Lung (tissue), 17 donors: ENCODE measurements at places on chromosomes 6 and 20. TPM values are rescaled to one million over a fixed set of nuclear protein-coding genes. Genes with fewer than 3 reads are reported as not detected.

The BTNL2 gene
- not detected for polyA plus RNA-seq

The CAP2 gene
- 2.0 TPM for polyA plus RNA-seq

The BCAS4 gene
- polyA plus RNA-seq, result 4.3 TPM

The SPATA25 gene
- polyA plus RNA-seq, result 0.77 TPM

The STMN3 gene
- polyA plus RNA-seq, result 13.6 TPM

- H3K4me3 ChIP-seq, result no peak overlapping the region
- no peak for DNase-seq
- no peaks in the 10 kb centered on the region for H3K27me3 ChIP-seq
- H3K36me3 ChIP-seq, result no peaks in the 10 kb centered on the region
These were observed 242.9 kb downstream of the TBX18 start for GRCh38 chr6:84521511-84521910.

- H3K4me3 ChIP-seq, result no peak within 1 kb of the TSS
- no peaks in the 10 kb centered on the region for H3K4me1 ChIP-seq
These were observed at the start of gene NKAIN4 for GRCh38 chr20:63254232-63254605. NKAIN4 (minus strand) TSS chr20:63254463; CDS start chr20:63254450, 13 bp downstream.

GRCh38 chr20:56422076-56422823 lies 10.2 kb downstream of the CASS4 start:
- peaks cover 9% of the 10 kb centered on the region for H3K4me1 ChIP-seq
- H3K36me3 ChIP-seq, result no peaks in the 10 kb centered on the region
- no peak overlapping the region for H3K4me3 ChIP-seq
- H3K27me3 ChIP-seq, result no peaks in the 10 kb centered on the region
- no peak overlapping the region for H3K27ac ChIP-seq

- H3K27me3 ChIP-seq, result no peaks in the 10 kb centered on the region
- no peak overlapping the region for H3K27ac ChIP-seq
- H3K4me3 ChIP-seq, result no peak overlapping the region
- H3K4me1 ChIP-seq, result peaks cover 2% of the 10 kb centered on the region
- no peaks in the 10 kb centered on the region for H3K36me3 ChIP-seq
These were observed 71.3 kb downstream of the DZANK1 start for GRCh38 chr20:18395544-18395943.

DNA sequence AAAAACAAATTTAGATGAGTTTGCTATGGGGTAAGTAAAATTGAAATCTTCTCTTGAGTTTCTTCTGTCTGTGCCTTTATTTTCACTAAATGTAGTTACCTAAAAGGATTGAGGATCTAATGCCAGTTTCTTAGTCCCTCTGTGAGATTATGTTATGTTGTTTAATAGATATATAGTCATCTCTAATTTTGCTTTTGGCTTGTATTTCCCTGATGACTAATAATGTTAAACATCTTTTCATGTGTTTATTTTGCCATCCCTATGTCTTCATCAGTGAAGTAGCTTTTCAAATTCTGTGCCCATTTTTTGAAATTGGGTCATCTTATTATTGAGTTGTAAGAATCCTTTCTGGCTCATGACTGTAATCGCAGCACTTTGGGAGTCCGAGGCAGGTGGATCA lies 13.7 kb downstream of the QRSL1 start:
- H3K36me3 ChIP-seq, result peaks cover 20% of the 10 kb centered on the region
- no peaks in the 10 kb centered on the region for H3K4me1 ChIP-seq
- H3K27ac ChIP-seq, result no peak overlapping the region
- H3K4me3 ChIP-seq, result no peak overlapping the region
- DNase-seq, result no peak
- no peaks in the 10 kb centered on the region for H3K27me3 ChIP-seq

DNA sequence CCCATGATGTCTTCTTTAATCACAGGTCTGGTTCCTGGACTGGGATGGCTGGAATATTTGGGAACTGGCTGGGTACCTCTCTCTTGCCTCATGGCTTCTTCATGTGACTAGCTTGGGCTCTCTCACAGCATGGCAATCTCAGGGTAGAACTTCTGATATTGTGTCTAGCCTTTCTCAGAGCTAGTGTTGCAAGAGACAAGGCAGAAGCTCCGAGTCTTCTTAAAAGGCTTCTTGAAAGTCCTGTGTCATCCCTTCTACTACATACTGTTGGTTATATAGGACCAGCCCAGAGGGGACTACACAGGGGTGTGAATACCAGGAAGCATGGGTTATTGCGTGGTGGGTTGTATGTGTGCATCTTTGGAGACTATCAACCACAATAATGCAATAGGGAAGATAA lies 23.3 kb downstream of the BCAS1 start:
- H3K4me1 ChIP-seq, result no peaks in the 10 kb centered on the region
- H3K4me3 ChIP-seq, result no peak overlapping the region
- no peaks in the 10 kb centered on the region for H3K36me3 ChIP-seq
- no peak overlapping the region for H3K27ac ChIP-seq

GRCh38 chr6:4786996-4787395 lies 10.8 kb downstream of the CDYL start:
- DNase-seq, result no peak
- no peaks in the 10 kb centered on the region for H3K27me3 ChIP-seq
- peaks cover 7% of the 10 kb centered on the region for H3K4me1 ChIP-seq
- H3K36me3 ChIP-seq, result no peaks in the 10 kb centered on the region
- no peak overlapping the region for H3K27ac ChIP-seq

- no peaks in the 10 kb centered on the region for H3K36me3 ChIP-seq
- no peaks in the 10 kb centered on the region for H3K27me3 ChIP-seq
- DNase-seq, result no peak
These were observed 1305.2 kb downstream of the EPHA7 start for GRCh38 chr6:92114091-92114675.

GRCh38 chr6:20906945-20907344 lies 372.7 kb downstream of the CDKAL1 start:
- H3K27me3 ChIP-seq, result no peaks in the 10 kb centered on the region
- no peaks in the 10 kb centered on the region for H3K4me1 ChIP-seq
- H3K36me3 ChIP-seq, result no peaks in the 10 kb centered on the region
- H3K4me3 ChIP-seq, result no peak overlapping the region

DNA sequence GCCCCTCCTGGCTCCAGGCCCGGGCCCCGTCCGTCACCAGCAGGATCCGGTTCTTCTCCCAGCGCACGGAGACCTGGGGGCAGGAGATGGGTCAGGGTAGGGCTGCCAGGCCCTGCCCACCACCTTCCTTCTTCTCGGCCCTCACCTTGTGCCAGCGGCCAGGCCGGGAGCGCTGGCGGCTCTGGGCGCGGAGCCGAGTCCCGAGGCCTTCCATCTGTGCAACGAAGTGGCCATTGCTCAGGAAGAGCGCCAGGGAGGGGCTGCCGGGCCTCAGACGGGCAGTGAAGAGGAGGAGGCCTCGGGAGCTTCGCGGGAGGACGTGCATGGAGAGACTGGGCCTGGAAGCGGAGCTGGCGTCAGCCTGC lies 7.9 kb downstream of the ADRM1 start:
- no peak overlapping the region for H3K27ac ChIP-seq
- H3K36me3 ChIP-seq, result peaks cover 93% of the 10 kb centered on the region
- no peaks in the 10 kb centered on the region for H3K27me3 ChIP-seq
- no peak overlapping the region for H3K4me3 ChIP-seq
- DNase-seq, result peak; percentile 45

GRCh38 chr20:39016506-39016905 lies 54.4 kb downstream of the DHX35 start:
- peaks cover 37% of the 10 kb centered on the region for H3K36me3 ChIP-seq
- no peak overlapping the region for H3K4me3 ChIP-seq
- H3K27me3 ChIP-seq, result no peaks in the 10 kb centered on the region
- no peaks in the 10 kb centered on the region for H3K4me1 ChIP-seq
- DNase-seq, result no peak
